Tracheal epithelial cell (primary cell): ENCODE measurements at places on chromosomes 6 and 20. TPM values are rescaled to one million over a fixed set of nuclear protein-coding genes. Genes with fewer than 3 reads are reported as not detected.

SIGLEC1 gene
- total RNA-seq, result not detected in 2 replicates

SLC13A3 gene
- total RNA-seq, result 5.5 and 8.1 TPM in 2 replicates

BPIFA3 gene
- total RNA-seq, result not detected in 2 replicates

FUT9 gene
- not detected in 2 replicates for total RNA-seq

TGM3 gene
- total RNA-seq, result under 0.01 and 0.43 TPM in 2 replicates

MOG gene
- not detected in 2 replicates for total RNA-seq

WASF1 gene
- total RNA-seq, result 6.3 and 8.7 TPM in 2 replicates

VSX1 gene
- not detected in 2 replicates for total RNA-seq

SGK2 gene
- 0.21 and 1.4 TPM in 2 replicates for total RNA-seq
